Fibroblast of skin of left quadriceps (primary cell): ENCODE measurements at places on chromosomes 5 and 9.
A peak's percentile ranks its signal among the peaks of the same experiment; 100 is the strongest.

DNA sequence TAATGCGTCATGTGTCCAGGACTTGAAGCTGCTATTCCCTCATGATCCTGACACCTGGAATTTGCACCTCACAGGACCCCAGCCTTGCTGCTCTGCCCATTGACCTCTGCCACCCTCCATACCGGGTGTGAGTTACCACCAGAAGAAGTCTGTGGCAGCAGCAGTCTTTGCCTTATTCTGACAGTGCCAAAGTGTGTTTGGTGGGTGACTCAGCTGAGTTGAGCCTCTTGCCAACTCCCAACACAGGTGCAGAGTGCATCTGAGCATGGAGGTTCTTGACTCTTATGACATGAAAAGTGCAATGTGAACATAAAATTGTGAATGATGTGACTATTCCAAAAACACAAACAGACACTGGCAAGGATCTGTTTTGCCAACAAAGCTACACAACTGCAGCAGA lies 1166.5 kb upstream of the CDH18 start:
- no peak for DNase-seq

GRCh38 chr5:100867039-100867562 lies 36.0 kb downstream of the ST8SIA4 start:
- no peak for DNase-seq

GRCh38 chr9:35793461-35793860 lies 2.1 kb downstream of the NPR2 start:
- no peak for DNase-seq

GRCh38 chr5:129803403-129803802 lies 55.5 kb downstream of the MINAR2 start:
- DNase-seq = no peak

DNA sequence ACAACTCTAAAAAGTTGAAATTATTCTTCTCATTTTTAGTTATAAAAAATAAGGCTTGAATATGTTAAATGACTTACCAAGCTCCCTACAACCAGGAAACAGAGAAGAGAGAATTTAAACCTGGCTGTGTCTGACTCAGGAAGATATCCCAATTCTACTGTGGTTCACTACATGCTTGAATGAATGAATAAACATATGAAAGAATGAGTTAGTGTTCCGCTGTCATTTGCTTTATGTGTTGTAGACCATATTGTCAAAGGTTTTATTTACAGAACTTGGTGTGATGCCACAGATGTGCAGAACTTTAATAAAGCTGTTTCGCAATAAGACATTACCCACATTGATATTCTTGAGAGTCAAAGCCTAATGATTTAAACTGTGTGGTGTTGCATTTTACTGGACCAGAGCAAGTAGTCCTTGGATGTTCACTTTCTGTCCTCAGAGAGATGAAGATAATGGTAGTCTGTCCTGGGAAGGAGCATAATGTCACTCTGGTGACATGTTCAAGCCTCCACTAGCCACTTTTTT lies 313.2 kb downstream of the TRIM32 start:
- no peak for DNase-seq

GRCh38 chr9:31114346-31114745 lies 1270.1 kb upstream of the ACO1 start:
- DNase-seq = no peak

GRCh38 chr5:173733831-173734501 lies 117.5 kb upstream of the BOD1 start:
- DNase-seq = no peak

DNA sequence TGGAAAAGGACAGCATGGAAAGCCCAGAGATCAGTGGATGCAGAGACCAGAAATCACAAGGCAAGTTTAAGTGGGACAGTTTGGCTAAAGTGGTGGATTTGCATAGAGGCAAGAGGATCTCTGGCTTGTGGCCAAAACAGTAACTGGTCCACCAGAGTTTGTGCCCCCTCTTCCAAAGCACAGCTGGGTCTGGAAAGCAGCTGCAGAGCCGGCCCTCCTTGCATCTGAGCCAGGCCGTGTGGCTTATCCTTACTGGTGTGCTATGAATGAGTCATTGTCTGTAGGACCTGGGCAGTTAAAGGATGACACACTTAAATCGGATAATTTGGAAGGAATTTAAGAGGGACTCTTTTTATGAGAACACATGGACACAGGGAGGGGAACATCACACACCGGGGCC lies 146.6 kb downstream of the PIP5K1B start:
- DNase-seq = no peak

DNA sequence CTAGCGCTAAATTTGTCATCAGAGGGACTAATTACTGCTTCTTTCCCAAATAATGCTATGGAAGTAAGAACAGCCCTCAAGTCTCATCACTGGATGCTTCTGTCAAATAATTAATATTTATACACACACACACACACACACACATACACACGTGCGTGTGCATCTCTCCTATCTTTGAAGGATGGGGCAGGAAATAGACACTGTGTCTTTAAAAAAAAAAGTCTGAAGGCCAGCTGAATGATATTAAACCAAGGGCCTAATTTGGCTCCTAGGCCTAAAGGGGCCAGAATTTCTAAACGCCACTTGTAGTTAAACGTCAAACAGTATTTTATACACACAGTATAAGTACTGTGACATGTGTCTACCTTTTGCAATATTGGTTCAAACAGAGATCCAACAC lies 3.3 kb downstream of the SLF1 start:
- DNase-seq = no peak

DNA sequence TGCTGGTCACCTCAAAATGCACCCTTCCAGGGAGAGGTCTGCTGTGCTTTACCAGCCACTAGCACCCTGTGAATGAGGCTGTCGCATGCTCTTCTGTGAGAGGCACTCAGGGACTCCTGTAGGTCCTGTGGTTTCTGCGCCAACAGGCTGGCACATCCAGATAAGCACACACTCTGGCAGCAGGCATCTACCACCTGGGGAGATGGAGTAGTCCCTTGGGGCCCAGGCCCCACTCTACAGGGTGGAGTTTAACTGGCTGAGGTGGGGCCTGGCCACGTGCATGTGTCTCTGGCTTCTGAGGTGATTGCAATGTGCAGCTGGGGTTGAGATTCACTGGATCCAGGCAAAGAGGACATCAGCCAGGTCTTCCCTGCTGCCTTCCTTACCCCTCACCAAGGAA lies 32.3 kb downstream of the TMEM174 start:
- DNase-seq = no peak

GRCh38 chr9:116383133-116383532 lies 229.5 kb downstream of the PAPPA start:
- no peak for DNase-seq

GRCh38 chr5:169029661-169030274 lies 271.2 kb downstream of the SLIT3 start:
- no peak for DNase-seq

- peak; percentile 38 for DNase-seq
These were observed 62.4 kb upstream of the UBAC1 start for GRCh38 chr9:136023410-136024225.

- no peak for DNase-seq
These were observed 880.9 kb upstream of the SEMA6A start for GRCh38 chr5:117455236-117456233.

GRCh38 chr9:130932255-130933079 lies 6.6 kb downstream of the FIBCD1 start:
- DNase-seq = no peak

DNA sequence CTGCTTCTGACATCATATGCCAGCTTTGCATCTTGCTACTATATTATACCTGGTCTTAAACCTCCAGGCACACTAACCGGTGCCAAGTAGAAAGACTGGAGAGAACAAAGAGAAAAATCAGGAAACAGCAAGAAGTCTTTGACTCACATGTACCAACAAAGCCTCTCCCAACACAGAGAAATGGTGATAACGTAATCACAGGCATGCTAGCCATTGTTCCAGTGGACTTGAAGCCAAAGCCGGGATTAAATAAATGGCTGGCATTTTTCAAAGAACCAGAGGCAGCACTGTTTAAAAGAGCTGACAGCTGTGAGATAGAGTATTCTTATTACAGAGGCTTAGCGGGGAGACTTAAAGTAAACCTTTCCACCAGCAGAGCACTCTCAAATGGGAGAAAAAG lies 148.4 kb upstream of the NFIL3 start:
- DNase-seq = no peak

- no peak for DNase-seq
These were observed 187.6 kb downstream of the COMMD10 start for GRCh38 chr5:116272281-116272941.

GRCh38 chr9:94681508-94681907 lies 42.2 kb upstream of the FBP1 start:
- DNase-seq = peak; percentile 50
